NCI-H345 (cell line): ENCODE measurements at places on chromosomes 2 and 18.

GRCh38 chr18:13136904-13137669, 81.5 kb upstream of the LDLRAD4 start:
- no peak for DNase-seq

DNA sequence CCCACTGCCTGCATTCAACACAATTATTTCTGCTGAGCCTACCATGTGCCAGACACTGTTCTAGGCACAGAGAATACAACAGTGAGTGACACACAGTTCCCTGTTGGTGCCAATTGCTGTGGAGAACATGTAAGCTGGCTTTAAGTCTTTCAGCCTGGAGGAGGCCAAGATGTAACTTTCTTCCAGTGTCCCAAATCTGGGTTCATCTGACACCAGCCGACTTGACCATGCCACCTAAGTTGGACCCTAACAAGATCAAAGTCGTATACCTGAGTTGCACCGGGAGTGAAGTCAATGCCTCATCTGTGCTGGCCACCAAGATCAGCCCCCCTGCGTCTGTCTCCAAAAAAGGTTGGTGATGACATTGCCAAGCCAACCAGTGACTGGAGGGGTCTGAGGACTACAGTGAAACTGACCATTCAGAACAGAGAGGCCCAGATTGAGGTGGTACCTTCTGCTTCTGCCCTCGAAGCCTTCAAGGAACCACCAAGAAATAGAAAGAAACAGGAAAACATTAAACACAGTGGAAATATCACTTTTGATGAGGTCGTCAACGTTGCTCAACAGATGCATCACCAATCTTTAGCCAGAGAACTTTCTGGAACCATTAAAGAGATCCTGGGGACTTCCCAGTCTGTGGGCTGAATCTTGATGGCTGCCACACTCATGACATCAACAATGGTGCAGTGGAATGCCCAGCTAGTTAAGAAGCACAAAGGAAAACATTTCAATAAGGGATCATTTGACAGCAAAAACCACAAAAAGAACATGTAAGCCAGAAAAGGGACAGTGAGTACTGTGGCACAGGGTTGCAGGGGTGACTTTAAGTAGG, 6.3 kb downstream of the TRABD2A start:
- DNase-seq: no peak

- DNase-seq: no peak
These were observed 391.7 kb upstream of the SALL3 start for GRCh38 chr18:78587626-78588600.

GRCh38 chr18:75309564-75309963, 99.0 kb downstream of the TSHZ1 start:
- DNase-seq: no peak

DNA sequence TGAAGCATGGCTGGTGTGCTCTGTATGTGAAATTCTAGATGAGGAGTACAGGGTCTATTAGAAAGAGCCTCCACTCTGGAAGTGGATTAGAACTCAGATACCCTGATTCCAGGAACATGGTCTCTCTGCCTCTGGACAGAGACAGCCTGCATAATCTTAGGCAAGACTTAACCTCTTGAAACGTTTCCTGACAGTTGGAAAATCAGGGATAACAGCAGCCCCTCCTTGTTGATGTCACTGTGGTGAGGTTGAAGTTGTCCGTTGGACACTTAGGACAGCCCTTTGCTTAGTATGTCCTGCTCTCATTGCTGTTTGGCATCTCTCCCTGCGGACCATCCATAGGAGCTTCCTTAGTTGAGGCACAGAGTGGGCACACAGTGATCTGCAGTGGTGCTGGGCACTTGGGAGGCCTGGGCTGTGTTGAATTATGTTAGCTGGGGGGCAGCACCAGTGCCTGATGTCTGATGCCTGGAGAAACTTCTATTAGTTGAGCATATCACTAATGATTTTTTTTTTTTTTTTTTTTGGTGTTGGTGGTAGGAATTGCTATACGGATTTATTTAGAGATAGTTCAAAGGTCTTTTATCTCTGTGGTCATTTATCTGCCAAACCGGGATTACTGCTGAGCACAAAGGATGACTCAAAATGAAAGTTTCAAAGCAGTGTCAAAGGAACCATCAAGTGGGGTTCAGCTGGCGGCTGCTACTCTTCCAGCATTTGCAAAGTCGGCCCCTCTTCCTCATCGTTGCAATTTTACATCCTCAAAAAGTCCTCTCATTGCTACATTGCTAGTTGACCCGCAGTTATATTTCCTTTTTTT, 28.8 kb downstream of the SETBP1 start:
- DNase-seq: no peak

- DNase-seq: no peak
These were observed 859 bp downstream of the GREB1L start for GRCh38 chr18:21242780-21243401.

GRCh38 chr2:231918501-231919330, 7.5 kb downstream of the NPPC start:
- DNase-seq: no peak

DNA sequence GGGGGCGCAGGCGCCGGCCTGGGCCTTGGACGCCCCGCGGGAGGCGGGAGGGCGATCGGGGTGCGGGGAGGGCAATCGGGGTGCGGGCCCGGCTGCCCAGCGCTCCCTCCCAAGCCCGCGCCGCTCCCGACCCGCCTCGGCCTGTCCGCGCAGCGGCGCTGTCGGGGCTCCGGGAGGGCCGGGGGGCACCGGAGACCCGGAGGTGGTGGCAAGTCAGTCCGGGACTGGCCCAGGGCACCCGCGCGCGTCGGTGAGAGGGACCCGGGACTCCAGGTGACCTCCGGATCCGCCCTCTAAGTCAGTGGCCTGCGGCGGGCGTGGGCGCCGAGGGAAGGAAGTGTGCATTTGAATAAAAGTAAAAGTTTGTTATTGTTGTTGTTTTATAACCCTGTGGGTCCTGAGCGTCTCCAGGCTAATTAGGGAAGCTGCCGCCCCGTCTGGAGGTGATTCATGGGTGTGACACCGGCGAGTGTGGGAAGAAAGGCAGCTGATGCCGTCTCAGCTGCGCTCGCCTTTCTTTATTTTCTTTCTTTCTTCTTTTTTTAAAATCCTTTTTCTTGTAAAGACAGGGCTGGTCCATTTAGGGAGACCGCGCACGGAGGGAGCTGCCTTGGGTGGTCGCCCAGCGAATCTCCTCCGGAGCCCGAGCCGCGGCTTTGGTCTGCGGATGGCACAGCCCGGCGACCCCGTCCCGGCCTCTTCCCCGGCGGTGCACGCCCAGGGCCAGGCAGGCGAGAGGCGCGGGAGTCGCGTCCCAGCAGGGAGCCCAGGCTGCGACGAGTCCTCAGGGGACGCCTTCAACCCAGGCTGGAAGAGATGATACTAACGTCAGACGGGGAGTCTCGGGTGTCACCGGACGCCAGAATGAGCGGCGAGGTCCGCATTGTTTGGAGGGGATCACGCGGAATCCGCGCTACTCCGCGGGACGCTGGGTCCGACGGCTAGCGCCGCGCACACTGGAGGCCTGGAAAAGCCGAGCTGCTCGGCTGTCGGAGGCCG, 627 bp upstream of the CRACDL start:
- DNase-seq: peak; percentile 40

DNA sequence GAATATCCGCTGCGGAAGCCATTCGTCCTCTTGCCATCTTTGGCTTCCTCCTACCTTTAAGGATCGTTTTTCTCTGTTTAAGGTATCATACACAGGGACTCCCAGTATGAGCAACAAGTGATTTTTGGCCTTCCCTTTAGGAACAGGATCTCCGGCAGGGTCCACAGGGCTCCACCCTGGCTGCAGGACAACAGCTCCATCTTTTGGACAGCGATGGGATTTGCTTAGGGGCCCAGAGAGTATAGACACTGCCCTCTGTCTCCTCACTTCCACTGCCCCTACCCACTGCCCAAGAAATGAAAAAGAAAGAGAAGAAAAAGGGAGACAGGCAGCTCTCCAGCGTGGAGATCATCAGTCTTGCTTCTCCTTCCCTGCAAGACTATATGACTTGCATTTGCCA, 224.5 kb downstream of the UXS1 start:
- no peak for DNase-seq

DNA sequence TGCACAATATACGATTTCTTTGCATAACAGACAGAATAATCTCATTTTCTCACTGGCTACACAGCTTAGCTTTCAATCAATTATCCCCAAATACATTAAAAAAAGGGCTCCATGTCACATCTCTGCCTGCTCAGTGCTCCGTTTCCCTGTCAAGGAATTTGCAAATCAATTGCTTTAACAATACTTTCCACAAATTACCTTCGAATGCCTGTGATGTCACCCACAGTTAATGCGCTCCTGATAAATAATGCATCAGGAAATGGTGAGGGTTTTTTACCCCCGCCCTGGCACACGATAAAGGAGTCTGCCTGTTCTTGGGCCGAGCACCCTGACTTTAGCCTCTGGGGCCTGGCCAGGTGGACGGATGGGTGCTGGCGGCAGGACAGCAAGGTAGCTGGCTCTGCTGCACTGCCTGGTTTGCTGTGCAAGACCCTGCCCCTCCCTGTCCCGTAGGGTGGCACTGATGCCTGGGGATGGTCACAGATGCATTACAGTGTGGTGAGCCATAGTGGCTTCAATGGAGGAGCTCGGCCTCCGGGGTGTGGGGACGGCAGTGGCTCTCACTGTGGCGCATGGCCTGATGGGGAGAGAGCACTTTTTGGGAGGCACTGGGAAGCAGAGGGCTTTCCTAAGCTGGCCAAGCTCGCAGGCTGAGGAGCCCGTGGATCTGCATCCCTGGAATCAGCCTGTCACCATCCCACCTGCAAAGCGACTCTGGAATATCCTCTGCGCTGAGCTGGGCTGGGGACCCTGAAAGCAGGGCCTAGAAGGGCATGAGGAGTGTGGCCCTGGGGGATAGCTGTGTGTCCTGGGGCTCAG, 88.3 kb upstream of the HS6ST1 start:
- no peak for DNase-seq

DNA sequence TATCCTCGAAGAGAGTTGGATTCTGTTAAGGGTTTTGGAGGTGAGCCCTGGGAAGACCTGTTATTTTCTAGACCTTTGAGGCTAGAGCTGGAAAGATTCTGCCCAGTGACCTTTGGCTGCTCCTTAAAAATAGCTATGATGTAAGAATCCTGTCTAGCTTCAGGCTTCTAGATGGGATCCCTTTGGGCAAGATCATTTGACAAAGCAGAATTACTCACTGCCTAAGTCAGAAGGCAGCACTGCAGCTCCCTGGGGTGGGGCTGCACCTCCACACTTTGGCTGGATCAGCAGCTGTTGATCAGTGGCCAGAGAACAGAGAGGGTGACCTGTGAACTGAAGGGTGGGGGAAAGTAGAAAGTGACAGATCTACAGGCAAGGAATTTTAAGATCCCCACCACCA, 103.8 kb downstream of the ASAP2 start:
- no peak for DNase-seq

GRCh38 chr18:72973841-72974240, 106.1 kb upstream of the NETO1 start:
- DNase-seq: no peak

GRCh38 chr2:236107942-236108625, 60.1 kb downstream of the GBX2 start:
- no peak for DNase-seq

GRCh38 chr18:22031611-22032010, 137.8 kb upstream of the GATA6 start:
- no peak for DNase-seq
